HCT116 (cell line): ENCODE measurements at places on chromosomes 3 and 15. TPM values are rescaled to one million over a fixed set of nuclear protein-coding genes. Genes with fewer than 3 reads are reported as not detected.

GRCh38 chr15:31023841-31024240 lies 32.4 kb upstream of the MTMR10 start:
- DNase-seq: no peak

DNA sequence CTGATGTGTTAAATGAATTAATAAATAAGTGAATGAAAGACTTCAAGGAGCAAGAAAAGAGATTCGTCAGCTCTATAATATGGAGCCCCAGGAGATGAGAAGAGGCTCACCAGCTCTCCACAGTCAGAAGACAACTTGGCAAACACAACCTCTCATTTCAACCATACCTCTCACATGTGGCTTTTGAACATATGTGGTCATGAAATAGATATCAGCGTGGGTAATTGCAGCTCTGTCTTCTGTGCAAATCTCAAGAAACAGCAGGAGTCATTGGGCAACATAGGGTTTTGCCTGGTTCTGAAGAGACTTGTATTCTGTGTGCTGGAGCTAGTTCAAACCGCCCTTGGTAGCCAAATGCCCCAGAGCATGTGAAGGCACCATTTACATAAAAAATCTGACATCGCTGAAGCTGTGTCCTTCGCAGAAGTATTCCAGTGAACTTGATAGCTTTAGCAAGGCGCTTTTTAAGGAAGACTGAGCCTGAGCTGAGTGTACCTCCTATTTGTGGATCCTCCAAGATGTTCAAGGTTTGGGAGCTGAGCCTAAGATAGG lies 8.4 kb downstream of the CX3CR1 start:
- no peak for DNase-seq

Gene ACAN
- not detected for total RNA-seq

- DNase-seq: no peak
Measured at GRCh38 chr3:4533489-4534443, 40.6 kb downstream of the ITPR1 start.

- DNase-seq: no peak
Measured at GRCh38 chr3:52121464-52121805, 32.8 kb downstream of the POC1A start.

Gene KBTBD13
- total RNA-seq: not detected

DNA sequence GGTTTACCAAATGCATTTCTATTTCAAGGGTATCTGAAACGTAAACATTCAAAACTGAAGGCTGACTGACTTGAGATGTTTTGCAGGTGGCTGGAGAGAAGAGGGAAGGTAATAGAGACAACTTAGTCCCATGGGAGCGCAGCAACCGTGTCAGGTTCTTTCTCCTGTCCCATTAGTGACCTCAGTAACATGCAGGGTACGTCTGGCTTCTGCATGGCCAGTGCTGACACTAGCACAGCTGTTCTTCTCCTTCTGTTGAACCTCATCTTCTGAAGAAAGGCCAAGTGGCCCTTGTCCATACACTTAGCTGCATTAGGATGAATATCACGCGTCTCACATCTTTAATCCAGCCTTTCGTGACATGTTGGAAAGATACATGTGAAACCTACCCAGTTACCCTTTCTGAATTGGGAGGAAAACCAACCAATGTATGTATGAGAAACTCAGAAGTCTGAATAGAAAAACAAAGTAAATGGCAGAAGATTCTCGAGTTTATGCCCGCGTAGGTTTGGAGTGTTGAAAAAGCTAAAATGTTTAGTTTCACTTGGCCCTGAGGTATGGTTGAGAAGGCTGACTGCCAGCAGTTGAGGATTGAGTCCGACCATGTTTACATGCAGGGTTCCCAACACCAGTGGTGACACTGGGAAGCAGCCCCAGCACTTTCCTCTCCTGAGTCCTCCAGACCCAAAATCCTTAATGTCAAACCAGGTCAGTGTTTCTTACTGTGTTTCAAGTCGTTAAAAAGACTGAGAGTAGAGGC lies 10.3 kb downstream of the NCBP2 start:
- no peak for DNase-seq

Gene CFAP20DC
- 2.9 TPM for total RNA-seq

DNA sequence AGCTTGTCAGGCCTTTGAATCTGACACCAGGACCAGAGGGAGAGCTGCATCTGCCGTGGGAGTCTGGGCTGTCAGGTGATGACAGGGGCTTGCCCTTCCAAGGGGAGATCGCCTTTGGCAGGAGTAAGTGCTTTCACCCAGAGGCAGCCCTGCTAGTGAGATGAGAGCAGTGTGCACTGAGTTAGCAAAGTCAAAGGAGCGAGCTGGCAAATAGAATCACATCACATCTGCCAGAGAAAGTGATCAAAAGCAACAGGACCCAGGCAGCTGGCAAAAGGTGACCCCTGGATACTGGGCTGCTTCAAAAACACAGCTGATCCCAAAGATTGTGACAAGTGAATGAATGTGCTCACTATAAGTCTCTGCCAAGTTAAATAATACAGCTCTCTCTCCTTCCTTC lies 36.1 kb upstream of the PYDC2 start:
- no peak for DNase-seq

- DNase-seq: no peak
Measured at GRCh38 chr3:20743553-20744321, 557.7 kb upstream of the SGO1 start.

DNA sequence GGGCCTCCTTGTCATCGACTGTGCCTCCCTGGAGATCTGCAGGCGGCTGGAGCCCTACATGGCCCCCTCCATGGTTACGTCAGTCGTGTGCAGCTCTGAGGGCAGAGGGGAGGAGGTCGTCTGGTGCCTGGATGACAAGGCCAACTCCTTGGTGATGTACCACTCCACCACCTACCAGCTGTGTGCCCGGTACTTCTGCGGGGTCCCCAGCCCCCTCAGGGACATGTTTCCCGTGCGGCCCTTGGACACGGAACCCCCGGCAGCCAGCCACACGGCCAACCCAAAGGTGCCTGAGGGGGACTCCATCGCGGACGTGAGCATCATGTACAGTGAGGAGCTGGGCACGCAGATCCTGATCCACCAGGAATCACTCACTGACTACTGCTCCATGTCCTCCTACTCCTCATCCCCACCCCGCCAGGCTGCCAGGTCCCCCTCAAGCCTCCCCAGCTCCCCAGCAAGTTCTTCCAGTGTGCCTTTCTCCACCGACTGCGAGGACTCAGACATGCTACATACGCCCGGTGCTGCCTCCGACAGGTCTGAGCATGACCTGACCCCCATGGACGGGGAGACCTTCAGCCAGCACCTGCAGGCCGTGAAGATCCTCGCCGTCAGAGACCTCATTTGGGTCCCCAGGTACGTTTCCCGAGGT lies 146.5 kb downstream of the LRRK1 start:
- no peak for DNase-seq

GRCh38 chr3:139694542-139694941 lies 16.8 kb upstream of the NMNAT3 start:
- no peak for DNase-seq

Gene TEX55
- not detected for total RNA-seq

DNA sequence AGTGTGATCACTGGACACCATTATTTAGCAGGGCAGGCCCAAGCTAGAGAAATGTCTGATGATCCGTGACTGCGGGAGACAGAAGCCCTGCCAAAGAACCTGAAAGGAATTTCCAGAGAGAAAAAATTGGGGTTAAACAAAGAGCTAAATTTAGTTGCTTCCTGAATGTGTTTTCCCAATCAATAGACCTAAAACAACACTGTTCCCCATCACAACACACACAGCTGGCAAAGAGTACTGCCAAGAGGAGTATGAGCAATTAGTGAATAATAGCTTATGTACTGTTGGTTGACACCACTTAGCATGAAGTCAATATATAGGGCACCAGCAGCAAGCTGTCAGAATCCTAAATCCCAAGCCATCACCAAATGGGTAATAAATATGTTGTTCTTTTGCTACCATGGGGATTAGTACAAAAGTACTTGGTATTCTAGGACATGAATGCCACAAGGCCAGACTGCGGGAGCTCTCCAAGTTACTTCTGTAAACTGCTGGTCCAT lies 35.7 kb downstream of the CLK3 start:
- DNase-seq: no peak

- DNase-seq: no peak
Measured at GRCh38 chr3:157294491-157294890, 134.5 kb upstream of the CCNL1 start.

GRCh38 chr3:139299261-139300132 lies 44.3 kb upstream of the MRPS22 start:
- DNase-seq: peak; percentile 95

DNA sequence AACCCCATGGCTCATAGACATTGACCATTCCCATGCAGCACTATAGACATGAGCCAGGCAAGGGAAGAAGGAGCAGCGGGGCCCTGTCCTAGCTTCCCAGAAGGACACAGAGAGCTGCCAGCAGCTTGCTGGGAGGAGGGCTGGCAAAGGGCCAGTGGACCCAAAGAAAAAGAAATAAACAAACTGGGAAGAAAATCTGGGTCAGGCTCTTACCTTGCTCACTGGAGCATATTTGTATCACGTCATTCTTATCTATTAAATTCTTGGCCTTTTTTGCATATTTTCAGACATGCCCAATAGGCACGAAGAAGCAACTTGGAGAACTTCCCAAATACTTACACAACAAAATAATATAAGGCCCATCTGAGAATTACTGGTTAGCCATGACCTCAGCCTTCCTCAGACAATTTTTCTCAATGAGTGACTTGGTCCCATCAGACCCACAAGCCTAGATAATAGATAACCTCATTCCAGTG lies 28.4 kb downstream of the RASGRP1 start:
- no peak for DNase-seq

Gene A4GNT
- total RNA-seq: not detected

DNA sequence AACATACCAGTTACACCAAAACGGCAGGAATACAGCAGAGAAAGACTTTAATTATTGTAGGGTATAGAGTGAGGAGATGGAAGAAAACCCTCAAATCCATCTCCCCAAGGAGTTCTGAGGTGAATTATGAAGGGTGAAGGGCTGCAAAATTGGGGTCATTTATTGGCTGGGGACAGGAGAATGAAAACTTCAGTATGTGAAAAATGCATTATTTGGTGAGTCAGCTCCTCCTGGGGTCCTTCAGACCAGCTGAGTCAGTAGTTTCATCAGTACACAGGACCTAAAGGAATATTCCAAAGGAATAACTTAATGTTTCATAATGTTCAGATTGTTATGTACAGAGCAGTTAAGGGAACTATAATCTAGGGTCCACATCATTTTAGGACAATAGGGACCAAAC lies 566.0 kb downstream of the GBE1 start:
- no peak for DNase-seq

GRCh38 chr15:48242535-48242934 lies 36.4 kb downstream of the SLC12A1 start:
- DNase-seq: no peak

GRCh38 chr3:31772272-31772671 lies 208.8 kb downstream of the OSBPL10 start:
- no peak for DNase-seq

DNA sequence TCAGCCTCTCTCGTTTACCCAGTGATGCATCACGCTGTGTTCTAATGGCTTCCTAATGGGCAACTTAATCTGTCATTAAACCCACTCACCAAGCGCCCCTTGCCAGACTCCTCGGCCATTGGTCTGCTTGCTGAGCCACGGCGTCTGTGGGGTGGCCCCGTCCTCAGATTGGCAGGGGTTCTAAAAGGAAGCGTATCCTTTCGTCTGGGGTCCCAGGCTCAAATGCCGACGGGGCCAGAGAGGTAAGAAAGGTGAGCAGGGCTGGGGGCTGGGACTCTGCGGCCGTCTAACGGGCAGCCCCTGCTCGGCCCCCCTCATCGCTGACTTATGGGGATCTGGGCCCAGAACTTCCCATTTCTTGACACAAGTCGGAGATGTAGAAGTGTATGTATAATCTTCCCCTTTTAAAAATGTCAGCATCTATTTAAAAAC lies 315.1 kb upstream of the PROK2 start:
- no peak for DNase-seq

DNA sequence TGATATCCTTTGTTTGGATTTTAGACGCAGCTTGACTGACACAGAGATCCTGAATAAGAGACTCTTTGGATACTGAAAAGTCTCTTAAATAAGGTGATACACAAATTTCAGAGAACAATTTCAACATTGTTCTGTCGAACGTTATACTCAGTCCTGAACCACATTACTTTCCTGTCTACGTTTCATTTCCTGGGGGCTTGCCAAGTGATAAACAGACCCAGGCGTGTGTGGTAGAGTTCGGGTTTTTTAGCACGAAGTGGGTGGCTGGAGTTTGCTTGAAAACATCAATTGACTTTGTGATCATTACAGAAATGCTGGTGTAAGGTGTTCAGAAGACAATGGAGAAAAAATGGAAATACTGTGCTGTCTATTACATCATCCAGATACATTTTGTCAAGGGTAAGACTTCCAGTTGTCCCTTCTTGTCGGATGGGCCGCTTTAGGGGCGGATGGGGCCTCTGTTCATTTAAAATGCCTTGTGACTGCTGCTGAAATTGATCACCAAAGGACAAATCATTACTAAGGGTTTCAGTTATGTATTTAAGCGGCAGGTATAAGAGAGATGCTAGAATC lies at the start of gene CD96:
TSS of gene CD96 (plus strand) at position 287 of the 573 bp plus-strand sequence. CDS start at position 339, 52 bp downstream.
- DNase-seq: no peak

DNA sequence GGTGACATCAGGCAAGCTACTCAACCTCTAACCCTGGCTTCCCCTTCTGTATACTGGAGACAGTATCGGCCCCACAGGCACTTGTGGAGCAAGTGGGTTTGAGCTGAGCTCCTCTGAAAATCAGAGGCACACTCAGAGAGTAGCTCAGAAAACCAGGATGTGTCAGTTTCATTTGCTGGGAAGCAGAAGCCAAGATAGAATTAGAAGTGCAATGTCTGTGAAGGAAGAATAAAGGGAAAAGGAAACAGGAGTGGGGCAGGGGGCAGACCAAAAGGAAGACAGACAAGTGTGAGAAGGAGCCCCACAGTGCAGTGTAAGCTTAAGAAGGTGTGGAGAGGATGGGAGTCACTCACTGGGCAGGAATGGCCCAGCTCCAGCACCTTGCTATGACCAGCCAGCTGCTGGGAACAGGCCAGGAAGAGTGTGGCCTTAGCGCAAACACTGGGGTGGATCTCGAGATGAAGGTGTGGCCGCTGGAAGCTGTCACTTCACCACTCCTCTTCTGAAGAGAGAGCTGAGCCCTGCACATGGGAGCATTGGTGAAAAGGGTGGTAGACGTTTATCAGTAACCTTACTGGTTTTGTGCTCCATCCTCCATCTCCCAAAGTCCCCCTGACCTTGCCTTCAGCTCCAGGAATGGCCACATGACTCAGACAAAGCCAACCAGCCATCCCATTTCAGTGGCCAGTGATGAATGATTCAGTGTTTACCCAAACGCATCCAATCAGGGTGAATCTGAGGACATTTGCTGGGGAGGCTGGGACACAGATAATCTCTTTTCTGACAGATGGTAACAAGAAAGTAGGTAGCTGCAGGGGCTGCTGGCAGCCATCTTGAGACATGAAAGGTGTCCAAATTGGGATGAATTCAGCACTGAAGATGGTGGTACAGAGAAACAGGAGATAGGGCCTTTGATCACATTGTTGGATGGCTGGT lies 108.4 kb downstream of the SHQ1 start:
- DNase-seq: no peak

Gene AGBL1
- not detected for total RNA-seq

GRCh38 chr3:107077391-107077790 lies 299.8 kb upstream of the CCDC54 start:
- DNase-seq: no peak

DNA sequence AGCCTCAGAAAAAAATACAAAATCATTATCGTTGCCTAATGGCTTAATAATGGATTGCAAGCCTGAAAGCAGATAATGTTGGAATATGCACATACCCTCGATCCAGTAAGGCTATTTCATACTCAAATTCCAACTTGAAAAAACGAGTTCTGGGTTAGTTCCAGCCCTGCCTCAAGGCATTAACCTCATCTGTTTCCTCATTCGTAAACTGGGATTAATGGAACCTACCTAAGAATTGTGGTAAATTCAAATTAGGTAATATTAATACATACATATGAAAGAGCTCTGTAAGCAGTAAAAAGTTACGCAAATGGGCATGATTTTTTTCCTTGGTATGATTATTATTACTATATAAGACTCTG lies 107.5 kb downstream of the SRGAP3 start:
- no peak for DNase-seq
